ENCODE measurements at places on chromosomes 11 and 22.

DNA sequence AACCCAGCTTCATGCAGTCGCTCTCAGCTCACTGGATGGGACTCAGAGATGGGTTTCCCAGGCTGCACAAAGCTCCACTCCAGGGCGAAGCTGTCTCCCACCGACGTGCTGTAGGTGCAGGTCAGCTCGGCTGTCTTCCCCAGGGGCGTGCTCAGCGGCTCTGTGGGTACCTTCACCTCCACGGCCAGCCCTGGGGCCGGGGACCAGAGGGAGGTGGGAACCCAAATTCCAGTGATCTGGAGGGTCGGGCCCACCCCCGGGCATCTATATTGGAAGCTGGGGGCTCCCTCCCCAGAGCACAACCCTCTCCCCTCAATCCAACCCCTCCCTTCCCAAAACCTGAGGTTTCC lies 689 bp downstream of the VSIG2 start:
- no peak for DNase-seq

DNA sequence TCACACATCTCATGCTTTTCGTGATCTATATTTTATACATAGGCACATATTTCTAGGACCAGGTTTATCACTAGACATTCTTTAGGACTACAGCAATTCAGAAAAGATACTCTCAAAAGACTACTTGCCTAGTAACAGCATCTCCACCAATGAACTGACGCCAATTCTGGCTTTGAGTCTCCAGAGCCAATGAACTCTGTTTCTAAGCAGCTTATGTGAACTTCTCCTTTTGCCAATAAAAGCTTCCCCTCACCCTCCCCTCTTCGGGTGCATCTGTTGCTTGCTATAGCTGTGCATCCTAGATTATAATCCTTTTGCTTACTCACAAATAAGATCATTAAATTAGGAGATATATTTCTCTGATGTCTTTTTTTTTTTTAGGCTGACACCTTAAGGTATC lies 11.4 kb upstream of the ANKK1 start:
- DNase-seq, result no peak

GRCh38 chr11:18495703-18496102 lies 31.0 kb downstream of the TSG101 start:
- DNase-seq, result no peak

- no peak for DNase-seq
Measured at GRCh38 chr22:48803948-48804810, 1023.5 kb downstream of the BRD1 start.

DNA sequence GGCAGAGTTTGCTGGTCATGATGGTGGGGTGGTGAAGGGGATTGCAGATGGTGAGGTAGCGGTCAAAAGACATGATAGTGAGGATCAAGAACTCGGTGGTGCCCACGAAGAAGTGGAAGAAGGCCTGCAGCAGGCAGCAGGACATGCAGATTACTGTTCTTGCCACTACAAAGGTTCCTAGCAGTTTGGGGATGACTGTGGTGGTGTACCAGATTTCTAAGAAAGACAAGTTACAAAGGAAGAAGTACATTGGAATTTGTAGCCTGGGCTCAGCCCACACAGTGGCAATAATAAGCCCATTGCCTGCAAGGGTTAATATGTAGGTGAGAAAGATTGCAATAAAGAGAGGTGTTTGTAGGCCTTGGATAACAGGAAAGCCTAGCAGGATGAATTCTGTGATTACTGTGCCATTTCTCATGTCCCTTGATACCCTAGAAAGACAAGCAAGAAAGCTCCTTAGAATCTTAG lies at the start of gene OR6X1:
OR6X1 (minus strand) TSS at position 418 of the 468 bp plus-strand sequence; CDS start at position 418, 0 bp downstream.
- no peak for DNase-seq

GRCh38 chr11:83613767-83614121 lies 327.6 kb upstream of the CCDC90B start:
- DNase-seq, result peak; percentile 71

- DNase-seq, result no peak
Measured at GRCh38 chr11:91067666-91068065, 844.8 kb upstream of the CHORDC1 start.

DNA sequence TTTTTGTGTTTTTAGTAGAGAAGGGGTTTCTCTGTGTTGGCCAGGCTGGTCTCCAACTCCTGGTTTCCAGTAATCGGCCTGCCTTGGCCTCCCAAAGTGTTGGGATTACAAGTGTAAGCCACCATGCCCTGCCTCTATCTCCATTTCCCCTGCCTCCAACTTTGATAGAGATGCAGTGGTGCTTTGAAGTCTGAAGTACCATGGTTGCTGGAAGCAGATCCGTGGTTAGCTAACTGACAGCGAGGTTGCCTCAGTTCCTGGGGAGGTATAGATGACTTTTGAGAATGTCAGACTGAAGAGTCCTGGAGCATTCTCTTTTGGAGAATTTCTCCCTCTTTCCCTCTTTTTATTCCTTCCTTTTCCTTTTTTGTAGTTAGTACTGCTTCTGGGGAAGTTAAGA lies 111.5 kb upstream of the RRM1 start:
- DNase-seq, result no peak

DNA sequence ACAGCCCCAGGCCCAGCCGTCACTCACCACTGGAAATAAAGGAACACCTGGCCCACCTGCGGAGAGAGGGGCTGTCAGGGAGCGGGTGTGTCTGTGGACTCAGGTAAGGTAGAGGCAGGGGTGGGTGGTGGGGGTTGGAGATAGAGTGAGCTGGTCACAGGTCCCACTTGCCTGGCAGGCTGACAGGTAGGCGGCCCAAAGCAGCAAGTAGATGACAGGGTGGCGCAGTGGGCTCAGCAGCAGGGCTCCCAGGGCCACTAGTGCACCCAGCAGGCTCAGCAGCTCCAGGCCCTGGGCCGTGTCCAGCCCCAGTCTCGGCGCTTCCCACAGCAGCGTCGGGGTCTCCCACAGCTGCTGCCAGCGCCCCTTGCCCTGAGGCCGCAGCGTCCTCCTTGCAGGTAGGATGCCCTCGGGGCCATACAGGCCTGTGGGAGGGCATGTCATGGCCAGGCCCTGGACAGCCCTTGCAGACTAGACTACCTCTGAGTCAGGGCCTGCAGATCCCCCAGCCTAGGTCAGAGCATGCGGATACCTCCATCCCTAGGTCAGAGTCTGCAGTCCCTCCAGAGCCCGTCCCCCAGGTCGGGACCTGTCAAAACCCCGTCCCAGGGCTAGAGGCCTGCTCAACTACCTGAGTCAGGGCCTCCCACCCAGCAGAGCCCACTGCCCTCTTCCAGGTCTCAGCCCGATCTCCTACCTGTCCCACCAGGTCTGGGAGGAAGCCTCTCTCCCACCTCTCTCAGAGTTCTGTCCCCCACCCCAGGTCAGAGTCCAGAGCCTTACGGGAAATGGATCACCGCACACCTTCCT lies 686 bp downstream of the LMF2 start:
- no peak for DNase-seq

GRCh38 chr11:57674251-57674650 lies 6.3 kb downstream of the ZDHHC5 start:
- no peak for DNase-seq

GRCh38 chr11:64880240-64881001 lies 2.0 kb upstream of the EHD1 start:
- DNase-seq, result no peak

DNA sequence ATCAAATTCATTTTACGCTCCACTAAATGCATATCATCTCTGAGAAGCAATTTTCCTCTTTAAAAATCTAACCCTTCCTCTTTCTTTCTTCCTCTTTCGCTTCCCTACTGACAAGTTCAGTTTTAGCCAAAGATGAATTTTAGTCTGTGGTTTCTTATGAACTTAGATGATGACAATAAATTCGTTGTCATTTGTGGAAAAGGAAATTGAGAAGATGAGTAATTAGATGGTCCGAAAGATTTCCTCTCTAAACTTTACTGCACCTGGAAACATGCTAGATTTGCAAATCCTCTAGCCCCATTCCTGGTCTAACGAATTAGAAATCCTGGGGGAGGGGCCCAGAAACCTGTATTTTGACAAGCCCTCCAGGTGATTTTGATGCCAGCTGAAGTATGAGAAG lies 855.4 kb upstream of the CHORDC1 start:
- no peak for DNase-seq

- DNase-seq, result no peak
Measured at GRCh38 chr22:46895753-46896152, 133.3 kb downstream of the TBC1D22A start.

DNA sequence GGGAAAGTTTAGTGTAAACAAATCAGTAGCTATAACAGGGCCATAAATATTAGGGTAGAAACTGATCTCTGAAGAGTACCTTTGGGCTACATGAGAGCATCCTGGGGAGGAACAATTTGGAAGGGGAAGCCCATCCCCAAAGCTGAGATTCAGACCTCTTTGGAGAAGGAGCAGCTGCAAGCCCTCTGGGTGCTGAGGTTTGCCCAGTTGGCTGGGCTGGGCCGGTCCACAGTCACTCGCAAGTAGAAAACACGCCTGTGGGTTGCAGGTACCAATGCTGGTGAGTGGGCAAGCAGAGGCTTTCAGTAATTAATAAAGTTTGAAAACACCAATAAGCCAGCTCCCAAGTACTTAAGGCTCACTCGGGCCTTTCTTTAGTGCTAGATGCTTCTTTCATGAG lies 124.5 kb downstream of the ARHGAP8 start:
- DNase-seq, result no peak

GRCh38 chr22:25514436-25515180 lies 49.9 kb upstream of the GRK3 start:
- DNase-seq, result no peak

- no peak for DNase-seq
Measured at GRCh38 chr22:36311386-36312085, 58.6 kb downstream of the APOL1 start.

DNA sequence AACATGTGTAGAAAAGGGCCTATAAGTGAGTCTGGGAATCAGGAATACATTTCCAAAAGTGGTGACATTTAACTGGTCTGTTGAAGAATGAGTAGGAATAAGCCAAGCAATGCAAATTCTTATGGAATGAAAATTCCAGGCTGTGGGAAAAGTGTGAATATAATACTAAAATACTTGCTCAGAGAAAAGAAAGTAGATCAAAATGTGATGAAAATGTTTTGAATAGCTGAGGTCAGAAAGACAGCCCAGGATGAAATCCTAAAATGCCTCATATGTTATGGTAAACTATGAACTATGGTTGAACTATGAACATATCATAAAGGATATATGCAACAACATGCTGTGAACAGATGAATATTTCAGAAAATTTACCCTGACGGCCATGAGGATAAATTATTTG lies 688.3 kb upstream of the FAT3 start:
- DNase-seq, result no peak

GRCh38 chr22:49212466-49212865 lies 615.2 kb downstream of the BRD1 start:
- DNase-seq, result no peak

- DNase-seq, result peak; percentile 44
Measured at GRCh38 chr11:117221775-117222517, 9.9 kb downstream of the PCSK7 start.

DNA sequence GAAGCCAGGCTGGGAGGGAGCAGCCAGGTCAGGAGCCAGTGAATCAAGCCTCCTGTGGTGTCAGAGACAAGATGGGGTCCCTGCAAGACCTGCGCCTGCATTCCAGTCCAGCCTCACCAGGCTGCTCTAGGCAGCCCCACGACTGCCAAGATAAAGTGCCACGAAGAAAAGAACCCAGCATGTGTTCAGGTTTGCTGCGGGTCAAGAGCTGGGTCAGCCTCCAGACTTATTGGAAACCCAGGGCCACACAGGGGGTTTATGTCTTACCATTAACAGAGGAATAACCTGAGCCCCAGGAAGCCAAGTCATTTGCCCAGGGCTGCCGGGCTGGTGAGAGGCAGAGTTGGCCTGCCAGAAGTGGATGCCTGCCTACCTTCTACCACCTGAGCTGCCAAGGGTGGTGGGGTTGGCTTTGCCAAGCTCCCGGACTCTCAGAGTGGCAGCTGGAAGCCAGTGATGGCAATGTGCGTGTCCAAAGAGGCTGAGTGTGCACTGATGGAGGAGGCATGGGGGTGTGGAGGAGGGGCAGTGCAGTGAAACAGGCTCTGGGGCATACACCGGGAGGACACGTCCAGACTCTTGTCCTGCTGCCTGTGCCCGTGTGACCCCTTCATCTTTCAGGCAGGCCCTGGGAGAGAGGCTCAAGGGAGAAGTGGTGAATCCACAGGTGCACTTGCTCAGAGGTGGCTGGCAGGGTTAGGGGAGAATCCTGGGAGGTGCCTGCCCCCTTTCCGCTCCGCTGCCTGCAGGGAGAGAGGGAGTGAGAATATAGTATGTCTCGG lies 1.7 kb downstream of the RASD2 start:
- no peak for DNase-seq

DNA sequence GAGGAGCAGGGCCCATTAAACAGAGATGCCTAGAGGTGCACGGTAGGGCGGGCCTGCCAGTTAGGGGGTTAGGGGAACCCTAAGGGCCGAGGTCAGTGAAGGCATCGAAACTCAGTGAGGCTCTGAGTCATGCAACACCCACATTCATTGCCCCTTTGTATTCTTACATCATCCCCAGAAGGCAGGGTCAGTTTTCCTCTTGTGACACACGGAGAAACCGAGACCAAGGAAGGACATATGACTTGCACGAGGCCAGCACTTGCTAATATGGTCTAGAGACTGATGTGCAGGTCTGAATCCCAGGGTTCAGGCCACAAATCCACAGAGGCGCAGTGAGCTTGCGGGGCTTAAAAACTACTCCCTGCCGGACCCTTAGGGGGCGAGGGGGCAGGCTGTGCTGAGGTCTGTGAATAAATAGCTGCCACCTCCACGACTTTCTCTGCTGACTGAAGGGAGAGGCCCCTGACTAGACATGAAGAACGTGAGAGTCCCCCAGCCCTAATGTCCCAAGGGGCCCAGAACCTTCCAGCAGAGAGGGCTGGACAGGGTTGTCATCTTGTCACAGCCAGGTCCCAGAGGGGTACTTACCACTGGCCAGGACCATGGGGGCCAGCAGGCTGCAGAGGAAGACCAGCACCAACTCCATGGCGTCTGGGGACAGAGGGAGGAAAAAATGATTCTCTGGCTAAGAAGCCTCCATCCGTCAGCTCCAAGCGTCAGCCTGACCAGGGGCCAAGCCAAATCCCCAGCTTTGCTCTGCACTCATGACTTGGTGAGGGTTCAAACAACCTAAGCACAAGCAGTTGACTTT lies 17.8 kb upstream of the FXYD2 start:
- no peak for DNase-seq

GRCh38 chr11:36465449-36466163 lies 44.5 kb downstream of the TRAF6 start:
- no peak for DNase-seq

DNA sequence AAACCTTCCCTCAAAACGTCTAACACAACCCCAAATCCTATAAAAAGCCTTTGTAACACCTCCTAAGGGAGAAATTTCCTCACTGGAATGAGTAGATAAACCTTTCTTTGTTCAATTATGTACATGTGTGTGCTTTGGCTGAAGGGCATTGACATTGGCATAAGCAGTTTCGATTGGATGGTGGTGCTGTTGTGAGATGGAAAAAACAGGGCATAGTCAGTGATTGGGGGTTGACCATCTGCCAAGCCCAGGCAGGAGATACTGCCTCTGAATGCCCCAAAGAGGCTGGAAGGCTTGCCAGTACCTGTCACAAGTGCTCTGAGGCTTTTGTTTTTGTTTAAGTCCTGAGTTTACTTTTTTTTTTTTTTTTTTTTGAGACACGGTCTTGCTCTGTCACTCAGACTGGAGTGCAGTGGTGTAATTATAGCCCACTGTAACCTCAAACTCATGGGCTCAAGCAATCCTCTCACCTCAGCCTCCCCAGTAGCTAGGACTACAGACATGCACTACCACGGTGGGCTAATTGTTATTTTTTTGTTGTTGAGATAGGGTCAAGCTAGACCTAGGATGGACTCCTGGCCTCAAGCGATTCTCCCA lies 1.2 kb upstream of the CCDC117 start:
- no peak for DNase-seq
